Islet precursor cell (in vitro differentiated cells): ENCODE measurements at places on chromosomes 7 and 10.

DNA sequence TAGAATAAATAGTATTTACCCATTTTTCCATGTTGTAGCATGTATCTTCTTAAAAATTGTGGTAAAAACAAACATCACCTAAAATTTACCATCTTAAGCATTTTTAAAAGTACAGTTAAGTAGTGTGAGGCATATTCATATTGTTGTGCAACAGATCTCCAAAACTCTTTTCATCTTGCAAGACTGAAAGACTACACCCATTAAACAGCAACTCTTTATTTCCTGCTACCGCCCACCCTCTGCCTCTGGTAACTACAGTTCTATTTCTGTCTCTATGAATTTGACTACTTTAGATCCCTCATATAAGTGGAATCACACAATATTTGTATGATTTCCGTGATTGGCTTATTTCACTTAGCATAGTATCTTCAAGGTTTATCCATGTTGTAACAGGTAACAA is 40.0 kb upstream of the AGBL3 start:
- no peak for DNase-seq

- DNase-seq: no peak
Measured at GRCh38 chr7:119664601-119665000, 608.4 kb upstream of the KCND2 start.

GRCh38 chr10:9244864-9245263 is 1190.4 kb downstream of the GATA3 start:
- DNase-seq: peak; percentile 82

- no peak for DNase-seq
Measured at GRCh38 chr10:80516506-80517075, 21.1 kb upstream of the SH2D4B start.

DNA sequence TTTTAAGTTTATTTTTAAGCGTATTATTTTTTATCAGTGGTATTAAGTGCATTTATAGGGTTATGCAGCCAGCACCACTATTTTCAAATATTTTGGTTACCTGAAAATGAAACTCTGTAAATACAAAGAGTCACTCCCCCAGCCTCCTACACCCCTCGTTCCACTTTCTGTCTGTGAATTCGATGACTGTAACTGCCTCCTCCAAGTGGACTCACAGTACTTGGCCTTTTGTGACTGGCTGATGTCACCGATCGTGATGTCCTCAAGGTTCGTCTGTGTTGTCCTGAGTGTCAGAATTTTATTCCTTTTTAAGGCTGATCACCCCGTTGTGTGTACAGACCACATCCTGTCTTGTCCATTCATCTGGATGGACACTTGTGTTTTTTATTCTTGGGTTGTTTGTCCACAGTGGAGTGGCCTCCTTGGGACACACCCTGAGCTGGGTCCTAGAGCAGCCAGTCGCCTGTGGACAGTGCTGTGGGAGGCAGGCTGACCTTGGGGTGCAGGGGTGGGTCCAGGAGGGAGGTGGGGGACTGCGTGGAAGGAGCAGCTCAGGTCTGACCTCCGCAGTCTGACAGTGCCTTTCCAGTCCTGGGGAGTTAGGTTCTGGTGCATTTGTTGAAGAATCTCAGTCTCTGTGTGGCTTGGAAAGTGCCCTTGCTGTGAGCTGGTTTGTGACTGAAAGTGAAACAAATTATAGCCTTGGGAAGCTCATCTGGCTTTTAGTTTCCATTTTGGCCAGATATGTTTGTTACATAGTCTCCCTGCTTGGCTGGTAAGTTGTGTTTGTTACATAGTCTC is 6.9 kb downstream of the MTG1 start:
- peak; percentile 37 for DNase-seq
